ENCODE measurements at places on chromosomes 2 and 18. TPM values are rescaled to one million over a fixed set of nuclear protein-coding genes. Genes with fewer than 3 reads are reported as not detected.

GRCh38 chr2:241877989-241878970 is 8.8 kb downstream of the RTP5 start:
- DNase-seq: no peak

- DNase-seq: no peak
Observed at GRCh38 chr18:21314724-21315123, 72.7 kb downstream of the GREB1L start.

GRCh38 chr18:24111936-24112335 is 26.9 kb upstream of the CABYR start:
- no peak for DNase-seq

TUBB8B gene
- not detected for total RNA-seq

GRCh38 chr2:227493524-227493923 is 21.6 kb downstream of the AGFG1 start:
- no peak for DNase-seq

CFAP65 gene
- not detected for total RNA-seq

SERPINB11 gene
- total RNA-seq: not detected

GRCh38 chr2:162934191-162934590 is 95.6 kb upstream of the KCNH7 start:
- DNase-seq: no peak

- no peak for DNase-seq
Observed at GRCh38 chr2:203687165-203687564, 19.3 kb upstream of the CD28 start.

DNA sequence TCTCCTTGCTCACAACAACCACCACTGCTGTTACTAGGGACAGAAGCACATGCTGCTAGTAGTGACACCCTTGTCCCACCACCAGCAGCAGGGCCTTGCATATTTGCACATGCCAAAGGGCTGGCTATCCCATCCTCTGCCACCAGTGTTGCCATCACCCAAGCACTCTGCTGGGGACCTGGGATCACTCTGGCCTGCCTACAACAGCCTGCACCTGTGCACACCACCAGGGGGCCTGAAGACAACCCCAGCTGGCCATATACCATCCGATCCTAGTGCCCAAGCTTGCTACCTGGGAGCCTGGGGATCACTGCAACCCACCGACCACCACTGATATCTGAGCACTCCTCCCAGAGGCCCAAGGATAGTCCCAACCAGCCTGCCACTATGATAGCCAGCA is 99.9 kb upstream of the FANCL start:
- no peak for DNase-seq

DNA sequence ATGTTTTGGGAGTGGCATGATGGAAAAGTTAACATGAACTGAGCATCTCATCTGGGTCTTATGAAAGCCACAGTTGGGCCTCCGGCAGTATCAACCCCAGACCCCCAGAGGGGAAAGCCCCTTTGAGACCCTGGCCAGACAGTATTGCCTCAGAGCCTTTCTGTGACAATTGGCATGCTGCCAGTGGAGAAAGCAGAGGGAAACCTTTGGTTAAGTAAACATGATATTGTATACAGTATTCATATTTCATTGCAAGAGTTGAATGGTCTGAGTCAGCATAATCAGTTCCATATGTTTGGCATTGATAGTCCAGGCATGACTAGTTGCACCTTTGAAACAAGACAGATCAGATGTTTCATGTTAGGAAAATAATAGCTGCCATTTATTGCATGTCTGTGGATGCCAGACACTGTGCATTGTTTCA is 20.0 kb downstream of the MERTK start:
- DNase-seq: no peak

Data from dermis microvascular lymphatic vessel endothelial cell (primary cell).